ENCODE measurements at places on chromosomes 2 and 18.
A peak's percentile ranks its signal among the peaks of the same experiment; 100 is the strongest.

- DNase-seq, result no peak
Observed at GRCh38 chr2:197711578-197711977, 6.4 kb downstream of the MARS2 start.

DNA sequence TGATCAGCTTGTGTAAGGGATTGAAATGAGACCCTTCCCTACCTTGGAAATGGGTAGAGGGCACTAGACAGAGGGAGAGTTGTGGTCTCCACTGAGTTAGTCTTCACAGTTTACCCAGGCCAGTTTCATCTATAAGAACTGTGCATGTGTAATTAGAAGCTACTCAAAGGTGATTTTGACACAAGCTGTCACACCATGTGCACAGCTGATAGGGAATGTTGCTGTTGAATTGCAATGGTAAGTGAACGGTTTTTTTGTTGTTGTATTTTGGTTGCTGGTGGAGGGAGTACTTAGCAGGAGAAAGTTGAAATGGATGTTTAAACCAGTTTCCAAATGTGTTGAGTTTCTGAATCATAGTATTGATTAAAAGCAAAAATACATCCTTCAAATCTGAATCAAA is 168.9 kb downstream of the LCLAT1 start:
- DNase-seq, result no peak

DNA sequence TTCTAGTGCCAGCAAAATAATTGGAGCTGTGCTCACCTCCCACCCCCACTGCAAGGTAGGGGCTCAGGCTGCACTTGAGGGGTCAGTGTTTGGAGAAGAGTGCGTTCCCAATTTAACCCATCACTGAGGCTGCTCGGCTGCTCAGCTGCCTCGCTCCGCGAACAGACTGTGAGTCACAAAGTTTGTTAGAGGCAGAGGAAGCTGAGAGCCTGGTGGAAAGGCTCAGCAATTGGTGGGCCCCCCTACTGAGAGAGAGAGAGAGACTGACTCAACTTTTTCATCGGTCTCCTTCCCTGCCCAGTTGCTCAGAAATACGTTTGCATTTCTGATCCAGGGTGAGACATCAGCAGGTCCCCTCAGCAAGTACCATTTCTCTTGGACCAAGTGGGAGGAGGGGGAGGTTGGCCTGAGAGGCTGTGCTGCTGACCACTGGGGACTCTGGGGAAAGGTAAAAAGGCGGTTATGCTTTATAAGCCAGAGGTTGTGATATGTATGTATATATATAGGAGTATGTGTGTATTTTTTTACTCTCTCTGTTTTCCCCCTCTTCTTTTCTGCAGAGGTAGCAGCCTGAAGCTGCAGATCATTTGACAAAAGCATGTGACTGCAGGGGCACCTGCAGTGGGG is 1.5 kb downstream of the EFR3B start:
- peak; percentile 30 for DNase-seq

DNA sequence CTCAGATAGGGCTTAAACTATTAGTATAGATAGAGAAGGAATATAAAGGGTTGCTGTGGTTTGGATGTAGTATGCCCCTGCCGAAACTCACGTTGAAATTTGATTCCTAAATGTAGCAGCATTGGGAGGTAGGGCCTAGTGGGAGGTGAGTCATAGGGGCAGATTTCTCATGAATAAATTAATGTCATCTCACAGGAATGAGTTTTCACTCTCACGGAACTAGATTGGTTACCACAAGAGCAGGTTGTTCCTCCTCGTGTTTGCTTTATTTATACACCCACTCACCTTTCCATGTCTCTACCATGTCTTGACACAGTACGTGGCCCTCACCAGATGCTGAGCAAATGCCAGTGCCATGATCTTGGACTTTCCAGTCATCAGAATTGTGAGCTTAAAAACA is 218.2 kb downstream of the RBM43 start:
- no peak for DNase-seq

GRCh38 chr2:240347949-240348500 is 87.4 kb upstream of the GPC1 start:
- DNase-seq, result no peak

- no peak for DNase-seq
Observed at GRCh38 chr2:62343636-62344337, 147.9 kb downstream of the B3GNT2 start.

- DNase-seq, result no peak
Observed at GRCh38 chr2:137952586-137953129, 11.6 kb upstream of the HNMT start.

DNA sequence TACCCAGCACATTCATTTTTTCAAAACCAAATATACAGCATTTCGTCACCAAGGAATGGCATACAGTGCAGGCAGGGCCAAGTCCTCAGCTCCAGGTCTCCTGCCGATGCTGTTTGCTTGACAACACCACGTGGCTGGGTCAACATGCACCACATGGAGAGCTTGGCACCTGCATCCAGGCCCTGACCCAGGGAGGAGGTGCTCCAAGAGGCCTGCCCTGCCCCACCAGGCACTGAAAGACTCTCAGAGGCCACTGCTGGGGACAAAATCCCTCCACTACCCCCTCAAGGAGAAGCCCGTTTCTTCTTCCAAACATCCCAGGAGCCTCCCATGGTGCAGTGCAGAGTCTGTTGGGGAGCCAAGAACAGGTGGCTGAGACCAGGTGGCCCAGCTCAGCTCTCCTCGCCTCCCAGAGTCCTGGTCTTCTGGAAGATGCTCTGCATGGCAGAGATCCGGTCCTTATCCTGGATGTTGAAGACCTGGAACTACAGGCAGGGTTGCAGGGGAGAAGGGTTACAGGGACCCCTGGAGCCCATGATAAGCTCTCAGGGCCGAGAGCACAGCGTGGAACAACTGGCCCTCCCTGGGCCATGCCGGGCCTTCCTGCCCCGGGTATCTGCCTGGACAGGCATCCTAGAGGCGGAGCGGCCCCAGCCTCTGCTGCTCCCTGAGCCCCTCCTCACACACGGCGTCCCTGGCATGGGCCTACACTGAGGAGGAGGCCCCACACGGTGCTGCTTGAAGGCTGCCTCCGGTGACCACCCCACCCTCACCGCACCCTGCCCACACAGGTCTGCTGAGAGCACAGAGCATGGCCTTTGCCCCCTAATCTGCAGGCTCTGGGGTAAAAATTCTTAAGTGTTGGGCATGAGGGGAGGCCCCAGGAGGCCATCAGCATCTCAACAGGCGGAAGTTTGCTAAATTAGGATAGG is 9.0 kb downstream of the MAB21L4 start:
- DNase-seq, result no peak

All from activated T-cell treated with anti-CD3 and anti-CD28 coated beads for 4 hours (primary cell).